ENCODE measurements at places on chromosomes 7 and 10. TPM values are rescaled to one million over a fixed set of nuclear protein-coding genes. Genes with fewer than 3 reads are reported as not detected.

Gene PYROXD2
- 2.3 TPM for polyA plus RNA-seq

Gene CHAT
- polyA plus RNA-seq, result not detected

Gene TEX47
- not detected for polyA plus RNA-seq

Gene CDK1
- polyA plus RNA-seq, result 4.4 TPM

Gene PIK3AP1
- 120 TPM for polyA plus RNA-seq

Gene CRYGN
- polyA plus RNA-seq, result 0.07 TPM

Gene INSIG1
- polyA plus RNA-seq, result 115 TPM

Gene CDCA7L
- polyA plus RNA-seq, result 17.3 TPM

Gene AIFM2
- 19.1 TPM for polyA plus RNA-seq

Gene INHBA
- polyA plus RNA-seq, result 1.6 TPM
